T-helper 1 cell (primary cell): ENCODE measurements at places on chromosomes 16 and 17.

GRCh38 chr16:11133344-11133943 is 122.6 kb downstream of the SOCS1 start:
- DNase-seq: no peak

DNA sequence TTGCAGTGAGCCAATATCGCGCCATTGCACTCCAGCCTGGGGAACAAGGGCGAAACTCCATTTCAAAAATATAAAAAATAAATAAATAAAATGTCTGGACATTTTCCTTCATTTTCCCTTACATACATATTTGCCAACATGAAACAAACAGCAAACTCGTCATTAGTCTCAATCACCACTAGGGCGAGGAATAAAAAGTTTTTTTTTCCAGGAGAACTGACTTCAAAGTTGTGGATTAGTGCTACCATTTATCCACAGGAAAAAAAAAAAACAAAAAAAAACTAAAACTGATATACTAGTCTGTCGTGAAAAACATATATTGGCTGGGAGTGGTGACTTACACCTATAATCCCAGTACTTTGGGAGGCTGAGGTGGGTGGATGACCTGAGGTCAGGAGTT is 77.0 kb upstream of the MTMR4 start:
- DNase-seq: no peak

- no peak for DNase-seq
Observed at GRCh38 chr16:10502776-10503175, 77.6 kb downstream of the EMP2 start.

- DNase-seq: no peak
Observed at GRCh38 chr17:73465130-73465952, 153.5 kb upstream of the CDC42EP4 start.

DNA sequence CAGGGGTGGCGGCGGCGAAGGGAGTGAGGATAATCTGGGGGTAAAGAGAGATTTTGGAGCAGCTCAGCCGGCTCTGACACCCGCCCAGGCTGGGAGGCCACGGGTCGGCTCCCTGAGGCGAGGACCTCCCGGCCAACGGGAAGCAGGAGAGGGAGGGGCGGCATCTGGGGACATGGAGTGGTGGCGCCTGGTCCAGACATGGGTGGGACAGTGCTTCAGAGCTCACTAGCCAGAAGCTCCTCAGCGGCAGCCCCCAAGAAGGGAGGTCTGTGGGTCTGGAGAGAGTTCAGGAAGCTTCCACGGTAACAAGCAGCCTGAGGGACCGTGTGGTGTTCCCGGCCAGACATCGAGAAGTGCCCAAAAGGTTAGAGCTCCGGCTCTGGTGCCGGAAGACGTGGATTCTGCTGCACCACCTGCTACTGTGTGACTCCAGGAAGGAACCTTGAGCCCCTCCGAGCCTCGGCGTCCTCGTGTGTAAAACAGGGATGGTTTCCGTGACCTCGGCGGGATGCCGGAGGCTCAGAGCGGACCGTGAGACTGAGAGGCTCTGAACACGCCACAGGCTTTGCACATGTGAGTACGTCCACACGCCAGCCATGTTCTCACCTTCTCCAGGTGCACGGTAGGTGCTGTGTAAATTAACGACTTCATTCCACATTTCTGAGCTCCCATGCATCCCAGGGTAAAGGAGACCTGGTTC is 56.9 kb downstream of the TIMM22 start:
- DNase-seq: no peak

DNA sequence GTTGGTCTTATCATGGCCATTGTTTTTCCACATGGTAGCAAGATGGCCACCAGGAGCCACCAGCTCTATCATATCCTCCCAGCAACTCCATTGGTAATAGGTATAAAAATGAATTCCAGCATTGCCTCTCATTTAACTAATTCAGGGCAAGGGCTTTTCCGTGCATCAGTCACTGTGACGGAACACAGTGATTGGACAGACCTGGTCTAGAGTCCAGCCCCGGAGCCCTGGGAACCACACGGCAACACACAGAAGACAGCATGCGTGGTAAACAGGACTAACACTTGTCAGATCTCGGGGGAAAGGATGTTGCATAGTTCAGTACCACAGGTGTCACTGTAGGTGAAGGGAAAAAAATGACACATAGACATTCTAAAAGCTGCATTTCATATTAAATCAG is 638.0 kb upstream of the RBFOX1 start:
- no peak for DNase-seq

DNA sequence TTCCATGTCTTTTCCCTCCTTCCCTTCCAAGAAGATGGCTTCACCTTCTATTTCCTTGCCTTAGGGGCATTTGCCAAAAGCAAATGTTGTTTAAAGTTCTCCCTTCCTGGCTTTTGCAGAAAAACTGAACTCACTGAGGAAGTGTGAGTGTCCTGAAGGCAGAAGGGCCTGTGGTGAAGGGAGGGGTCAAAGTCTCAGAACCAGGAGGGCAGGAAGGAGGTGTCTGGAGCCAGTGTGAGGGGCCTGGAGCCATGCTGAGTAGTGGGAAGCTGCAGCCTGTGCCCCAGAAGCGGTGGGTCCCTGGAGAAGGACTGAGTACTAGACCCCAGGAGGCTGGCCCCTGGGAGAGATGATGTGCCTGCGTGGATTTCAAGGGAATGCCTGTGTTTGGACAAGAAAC is 23.8 kb upstream of the SUPT4H1 start:
- no peak for DNase-seq

GRCh38 chr16:1283296-1283695 is 26.1 kb upstream of the UBE2I start:
- no peak for DNase-seq

DNA sequence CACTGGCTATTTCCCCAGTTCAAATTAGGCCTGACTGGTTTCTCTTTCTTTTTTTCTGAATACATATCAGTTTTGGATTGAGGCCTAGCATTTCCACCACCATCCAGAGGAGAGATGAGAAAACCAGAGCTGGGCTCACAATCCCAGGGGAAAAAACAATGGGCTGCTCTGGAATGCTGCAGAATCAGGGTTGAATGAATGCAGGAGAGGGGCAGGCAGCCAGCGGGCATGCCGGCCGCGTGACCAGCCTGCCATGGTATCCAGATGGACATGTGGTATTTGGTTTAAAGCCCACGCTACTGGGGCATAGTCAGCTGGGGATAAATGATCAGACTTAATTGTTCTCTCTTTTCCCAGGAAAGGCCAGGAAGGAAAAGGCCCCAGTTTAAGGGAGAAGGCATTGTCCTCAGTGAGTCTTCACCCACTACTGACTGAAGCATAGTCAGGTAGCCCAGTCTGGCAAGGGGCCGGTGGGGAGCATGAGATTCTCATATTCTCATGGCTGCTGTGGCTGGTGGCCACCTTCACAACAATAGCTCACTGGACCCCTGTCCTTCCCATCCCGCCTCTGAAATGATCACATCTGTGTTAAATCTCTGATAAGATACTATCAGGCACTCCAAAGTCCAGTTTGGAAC is 38.7 kb upstream of the RHOT1 start:
- no peak for DNase-seq

- no peak for DNase-seq
Observed at GRCh38 chr16:66513111-66513723, 36.7 kb downstream of the TK2 start.

DNA sequence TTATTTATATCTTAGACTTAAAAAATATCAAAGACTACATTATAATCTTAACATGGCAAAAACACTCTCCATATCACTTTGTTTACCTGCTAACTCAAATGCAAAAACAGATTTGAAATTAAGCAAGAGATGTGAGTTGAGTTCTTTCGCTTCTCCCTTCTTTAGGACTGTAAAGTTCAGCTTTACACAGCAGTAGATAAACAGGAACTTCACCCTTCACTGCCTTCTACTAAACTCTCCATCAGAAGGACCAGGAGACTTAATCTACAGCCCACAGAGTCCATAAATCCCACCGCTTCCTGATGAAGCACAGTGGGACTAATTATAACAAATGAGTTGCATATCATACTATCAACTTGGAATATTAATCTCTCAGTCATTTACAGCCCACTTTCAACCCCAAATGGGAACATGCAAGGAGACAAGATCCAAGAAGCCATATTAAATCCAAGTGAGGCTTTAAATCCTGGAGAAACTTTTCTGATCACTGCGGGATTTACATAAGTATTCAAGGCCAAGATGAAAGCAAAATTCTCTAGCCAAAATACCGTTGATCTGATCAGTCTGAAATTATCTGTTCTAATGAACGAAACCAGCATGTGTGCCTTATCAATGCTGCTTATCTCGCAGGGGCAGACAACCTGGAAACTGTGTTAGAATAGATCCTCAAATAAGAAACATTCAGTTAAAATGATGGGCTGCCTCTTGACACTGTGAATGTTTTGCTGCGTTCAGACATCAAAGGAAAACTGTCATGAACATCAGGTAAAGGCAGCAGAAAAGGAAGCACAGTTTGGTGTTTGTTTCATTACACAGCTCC is 1.6 kb downstream of the AMFR start:
- DNase-seq: no peak

DNA sequence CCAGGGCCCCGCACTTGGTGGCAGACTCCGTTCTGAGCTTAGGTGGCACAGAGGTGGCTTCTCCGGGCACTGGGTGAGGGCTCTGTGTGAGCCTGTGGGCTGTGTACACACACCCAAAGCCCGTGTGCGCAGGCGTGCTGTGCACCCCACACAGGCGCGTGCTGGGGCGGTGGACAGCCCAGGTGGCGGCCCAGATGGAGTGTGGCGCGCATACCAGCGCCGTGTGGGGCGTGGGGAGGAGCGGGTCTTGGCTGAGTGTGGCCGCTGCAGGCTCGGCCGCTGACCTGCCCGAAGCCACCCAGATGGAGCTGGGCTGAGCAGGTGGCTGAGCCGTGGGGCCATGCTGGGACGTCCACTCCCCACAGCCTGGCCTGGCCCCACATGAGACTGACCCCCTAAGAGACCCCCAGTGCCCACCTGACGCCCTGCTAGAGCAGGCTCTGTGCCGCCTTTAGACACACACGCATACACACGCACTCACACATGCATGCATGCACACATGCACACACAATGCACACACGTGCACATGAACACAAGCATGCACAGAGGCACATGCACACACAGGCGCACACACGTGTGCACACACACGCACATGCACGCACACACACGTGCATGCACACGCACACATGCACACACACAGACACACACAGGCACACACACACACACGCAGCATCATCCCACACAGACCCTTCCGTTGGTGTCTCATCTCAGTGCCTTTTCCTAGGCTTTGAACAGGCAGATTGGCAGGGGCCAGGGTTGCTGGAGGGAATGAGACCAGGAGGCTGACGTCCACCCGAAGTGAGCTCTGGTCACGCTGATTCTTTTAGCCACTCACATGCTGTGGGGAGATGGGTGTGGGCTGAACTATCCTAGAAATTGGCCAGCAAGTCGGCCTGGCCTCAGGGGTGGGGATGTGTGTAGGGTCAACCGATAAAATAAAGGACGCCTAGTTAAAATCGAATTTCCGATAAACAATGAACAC is 2.1 kb downstream of the PRR35 start:
- DNase-seq: no peak

DNA sequence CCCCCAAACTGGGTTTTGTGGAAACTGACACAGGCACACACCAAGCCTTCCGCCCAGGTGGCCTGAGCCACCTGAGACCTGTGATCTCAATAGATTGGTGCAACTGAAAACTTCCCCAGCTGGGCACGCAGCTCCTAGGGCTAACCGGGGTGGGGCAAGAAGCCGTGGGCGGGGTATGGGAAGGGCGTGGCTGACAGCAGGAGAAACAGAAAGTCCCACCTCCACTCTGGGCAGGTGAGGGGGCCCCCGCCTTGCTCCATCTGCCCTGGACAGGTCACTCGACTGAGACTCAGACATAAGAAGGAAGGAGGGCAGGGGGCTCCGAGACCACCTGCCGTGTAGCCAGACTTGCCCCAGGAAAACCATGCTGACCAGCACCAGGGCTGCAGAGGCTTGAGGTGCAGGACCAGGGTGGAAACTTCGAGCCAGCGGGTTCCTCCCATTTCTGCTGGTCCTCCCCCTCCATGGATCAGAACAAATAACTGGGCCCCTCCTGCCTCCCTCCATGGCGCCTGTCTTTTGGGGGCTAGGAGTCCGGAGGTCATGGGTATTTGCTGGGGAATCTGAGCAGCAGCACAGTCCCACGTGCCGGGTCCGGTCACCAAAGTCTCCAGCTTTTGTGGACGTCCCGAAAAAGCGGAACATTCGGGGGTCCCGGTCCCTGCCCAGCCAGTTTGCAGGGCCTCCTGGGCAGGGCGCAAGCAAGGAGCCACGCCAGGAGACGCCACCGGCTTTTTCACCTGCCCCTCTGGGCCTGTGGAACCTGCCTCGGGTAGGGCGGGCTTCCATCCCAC is 1.3 kb downstream of the TIMP2 start:
- peak; percentile 40 for DNase-seq

DNA sequence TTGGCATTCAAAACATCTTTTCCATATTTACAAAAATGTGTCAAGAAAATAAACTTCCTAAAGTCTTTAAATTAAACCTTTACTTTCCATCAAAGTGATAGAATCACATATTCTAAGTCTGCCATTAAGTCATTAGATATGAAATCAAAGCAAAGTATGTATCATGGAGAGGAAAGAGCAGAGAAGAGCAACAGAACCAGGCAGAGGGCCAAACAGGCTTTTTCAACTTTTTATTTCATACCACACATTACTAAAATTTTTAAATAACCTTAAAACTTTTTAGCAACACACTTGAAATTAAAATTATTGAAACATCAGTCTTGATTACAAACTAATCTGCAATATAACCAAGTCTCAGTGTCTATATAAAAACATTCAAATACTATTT is 13.8 kb downstream of the SIAH1 start:
- no peak for DNase-seq

GRCh38 chr17:42848093-42848492 is 2.9 kb upstream of the AOC3 start:
- no peak for DNase-seq

- no peak for DNase-seq
Observed at GRCh38 chr16:13103831-13104530, 202.6 kb downstream of the SHISA9 start.

DNA sequence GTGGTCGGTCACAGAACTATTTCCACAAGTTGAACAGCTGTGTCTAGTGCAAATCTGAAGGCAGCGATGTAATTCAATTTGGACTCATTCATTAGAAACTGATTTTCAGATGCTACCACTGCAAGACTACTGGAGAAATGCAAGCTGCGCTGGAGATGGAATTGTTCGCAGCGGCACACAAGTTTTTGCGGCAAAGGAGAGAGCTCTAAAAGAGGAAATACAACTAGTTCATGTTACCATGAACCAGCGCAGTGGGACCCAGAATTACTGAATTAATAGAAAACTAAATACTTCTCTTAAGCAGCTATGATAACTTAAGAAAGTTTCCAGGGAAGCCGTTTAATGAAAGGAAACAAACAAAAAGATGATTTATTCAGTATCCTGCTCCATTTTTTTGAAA is 1.9 kb downstream of the CREBBP start:
- DNase-seq: no peak

DNA sequence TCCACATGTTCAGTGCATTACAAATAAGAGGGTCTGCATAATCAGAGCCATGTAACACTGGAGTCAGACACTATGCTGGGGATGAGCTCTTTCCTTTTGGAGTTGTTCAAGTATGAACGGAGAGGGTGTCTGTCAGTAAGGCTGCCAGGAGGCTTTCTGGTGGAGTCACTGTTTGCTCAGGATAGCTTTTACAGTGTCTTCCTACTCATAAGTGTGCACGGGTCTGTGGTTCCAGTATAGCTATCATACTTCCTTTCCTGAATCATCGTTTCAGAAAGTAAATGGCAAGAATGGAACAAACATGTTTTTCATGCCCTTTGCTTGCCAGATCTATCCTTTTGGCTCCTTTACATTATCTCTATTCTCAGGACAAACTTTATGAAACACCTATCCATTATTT is 152.7 kb upstream of the CDH11 start:
- DNase-seq: no peak
